Mammary microvascular endothelial cell (primary cell): ENCODE measurements at places on chromosomes 6 and 20. TPM values are rescaled to one million over a fixed set of nuclear protein-coding genes. Genes with fewer than 3 reads are reported as not detected.

CDH22 gene
- total RNA-seq: not detected in 2 replicates

PHACTR1 gene
- total RNA-seq: 10.5 and 12.5 TPM in 2 replicates

PRND gene
- not detected in 2 replicates for total RNA-seq

GSTA3 gene
- total RNA-seq: not detected in 2 replicates

CAGE1 gene
- not detected in 2 replicates for total RNA-seq

RAET1G gene
- total RNA-seq: 0.27 and 0.34 TPM in 2 replicates

ISM1 gene
- 3.6 and 4.3 TPM in 2 replicates for total RNA-seq

RBPJL gene
- not detected in 2 replicates for total RNA-seq

ATXN1 gene
- 6.7 and 7.2 TPM in 2 replicates for total RNA-seq

LINC00237 gene
- total RNA-seq: not detected in 2 replicates

SLC22A3 gene
- not detected in 2 replicates for total RNA-seq

ADA gene
- total RNA-seq: 16.1 TPM in 2 replicates

NOTCH4 gene
- 89.3 and 98.6 TPM in 2 replicates for total RNA-seq

MAFB gene
- 0.40 and 0.79 TPM in 2 replicates for total RNA-seq

SLC29A1 gene
- total RNA-seq: 128 and 179 TPM in 2 replicates

ZNF311 gene
- total RNA-seq: 0.27 and 0.39 TPM in 2 replicates

TTK gene
- 34.6 and 39.8 TPM in 2 replicates for total RNA-seq

CDSN gene
- not detected in 2 replicates for total RNA-seq

MOG gene
- not detected in 2 replicates for total RNA-seq

PSORS1C2 gene
- total RNA-seq: not detected in 2 replicates

TGM3 gene
- not detected in 2 replicates for total RNA-seq

TNNC2 gene
- not detected in 2 replicates for total RNA-seq

MTFR2 gene
- 8.9 and 11.3 TPM in 2 replicates for total RNA-seq

TSBP1 gene
- total RNA-seq: not detected in 2 replicates

DNMT3B gene
- total RNA-seq: 4.7 and 4.9 TPM in 2 replicates

PBOV1 gene
- total RNA-seq: not detected in 2 replicates

BTNL2 gene
- total RNA-seq: not detected in 2 replicates
